ENCODE measurements at places on chromosomes 2 and 18.

DNA sequence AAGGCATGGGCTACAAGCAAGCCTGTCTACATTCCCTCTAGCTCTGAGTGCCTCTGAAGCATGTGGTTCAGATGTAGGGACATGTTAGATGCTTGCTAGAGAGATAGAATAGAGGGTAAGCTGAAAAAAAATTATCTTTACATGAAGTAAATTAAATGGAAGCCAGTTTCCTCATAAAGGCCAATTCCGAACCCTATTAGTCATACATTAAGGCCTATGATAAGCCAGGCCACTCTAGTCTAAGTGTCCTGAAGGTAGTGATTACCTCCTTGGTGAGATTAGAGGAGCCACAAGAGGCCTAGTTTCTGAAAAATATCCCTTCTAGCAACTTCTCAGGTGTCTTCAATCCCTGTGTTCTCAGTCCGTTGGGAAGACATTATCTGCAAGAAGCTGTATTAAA, 72.4 kb upstream of the NPAS2 start:
- DNase-seq, result no peak

GRCh38 chr2:228871012-228871411, 400.1 kb downstream of the PID1 start:
- no peak for DNase-seq

DNA sequence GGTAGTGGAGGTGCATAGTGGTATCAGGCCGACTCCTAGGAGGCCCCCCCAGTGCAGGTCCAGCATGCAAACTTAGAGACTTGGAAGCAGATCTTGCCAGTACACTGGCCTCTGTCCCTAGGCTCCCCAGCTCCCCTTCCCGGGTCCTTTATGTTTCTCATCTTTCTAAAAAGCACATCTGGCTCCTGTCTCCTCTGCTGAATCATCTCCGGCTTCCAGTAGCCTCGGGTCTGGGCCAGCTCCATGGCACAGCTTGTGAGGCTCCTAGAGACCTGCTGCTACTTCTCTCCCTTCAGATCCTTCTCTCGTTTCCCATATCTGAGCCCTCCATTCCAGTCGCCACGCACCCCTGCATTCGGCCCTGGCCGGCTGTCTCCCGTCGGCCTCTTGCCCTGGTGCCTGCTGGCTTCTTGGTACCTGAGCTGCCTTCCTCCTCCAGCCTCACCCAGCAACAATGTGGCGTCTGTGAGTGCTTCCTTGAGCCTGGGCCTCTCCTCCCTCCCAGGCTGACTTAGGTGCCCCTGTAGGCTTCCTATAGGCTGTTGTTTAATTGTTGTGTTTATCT, 6.6 kb downstream of the TRAF3IP1 start:
- no peak for DNase-seq

DNA sequence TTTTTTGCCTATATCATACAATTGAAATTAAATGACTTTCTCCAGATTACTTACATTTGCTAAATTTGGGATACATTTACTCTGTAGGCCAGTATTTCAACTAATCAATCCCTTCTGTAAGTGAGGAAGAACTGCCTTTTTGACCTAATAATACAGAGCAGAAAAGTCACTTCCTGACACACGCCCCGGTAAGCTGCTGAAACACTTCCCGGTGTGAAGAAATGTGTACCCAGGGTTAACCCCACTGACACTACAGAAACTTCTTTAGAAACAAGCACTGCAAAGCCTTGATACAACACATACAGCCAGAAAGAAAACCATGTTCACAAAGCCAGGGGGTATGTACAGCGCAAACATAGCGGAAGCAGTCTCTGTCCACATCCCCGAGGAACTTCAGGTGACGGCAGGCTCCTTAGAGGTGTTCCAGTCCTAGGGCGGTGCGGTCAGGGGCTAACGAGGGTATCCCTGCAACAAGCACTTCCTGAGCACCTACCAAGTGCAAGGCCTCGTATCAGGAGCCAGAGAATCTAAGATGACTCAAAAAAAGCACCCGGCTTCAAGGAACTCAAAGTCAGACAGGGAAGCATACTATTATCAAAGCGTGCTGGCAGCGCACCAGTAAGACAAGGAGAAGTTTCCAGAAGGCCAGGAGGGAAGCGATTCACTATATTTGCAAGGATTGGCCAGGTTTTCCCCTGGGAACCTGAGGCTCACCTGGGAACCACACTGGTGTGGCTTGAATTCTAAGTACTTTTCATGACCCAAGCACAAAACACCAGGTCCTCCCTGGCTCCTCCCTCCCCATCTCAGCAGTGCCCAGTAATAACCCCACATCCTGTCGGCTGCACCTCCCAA, 46.6 kb downstream of the ZNF516 start:
- no peak for DNase-seq

DNA sequence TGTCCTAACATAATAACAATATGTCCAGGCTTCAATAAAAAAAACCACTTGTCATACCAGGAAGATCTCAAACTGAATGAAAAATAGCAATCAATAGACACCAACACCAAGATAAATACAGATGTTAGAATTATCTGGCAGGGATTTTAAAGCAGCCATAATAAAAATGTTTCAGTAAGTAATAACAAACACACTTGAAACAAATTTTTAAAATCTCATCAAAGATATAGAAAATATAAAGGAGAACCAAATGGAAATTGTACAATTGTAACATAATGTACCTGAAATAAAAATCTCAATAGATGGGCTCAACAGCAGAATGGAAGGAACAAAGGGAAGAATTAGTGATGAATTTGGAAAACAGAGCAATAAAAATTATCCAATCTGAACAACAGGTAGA, 128.1 kb downstream of the LYPD6 start:
- no peak for DNase-seq

DNA sequence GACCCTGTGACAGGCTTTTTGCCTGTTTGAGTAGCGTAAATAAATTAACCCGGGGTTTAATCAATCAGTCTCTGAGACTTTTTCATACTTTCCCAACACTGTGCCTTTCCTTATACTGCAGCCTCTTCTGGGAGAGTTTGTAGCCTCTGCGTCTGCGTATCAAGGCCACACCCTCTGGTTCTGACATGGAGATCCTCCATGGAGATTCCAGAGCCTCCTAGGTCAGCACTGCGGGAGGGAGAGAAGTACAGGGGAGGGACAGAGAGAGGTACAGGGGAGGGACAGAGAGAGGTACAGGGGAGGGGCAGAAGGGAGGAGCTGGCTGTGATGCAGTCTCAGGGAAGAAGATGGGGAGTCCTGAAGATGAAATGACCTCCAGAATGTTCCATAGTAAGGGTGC, 166.0 kb downstream of the ARL4C start:
- DNase-seq, result no peak

DNA sequence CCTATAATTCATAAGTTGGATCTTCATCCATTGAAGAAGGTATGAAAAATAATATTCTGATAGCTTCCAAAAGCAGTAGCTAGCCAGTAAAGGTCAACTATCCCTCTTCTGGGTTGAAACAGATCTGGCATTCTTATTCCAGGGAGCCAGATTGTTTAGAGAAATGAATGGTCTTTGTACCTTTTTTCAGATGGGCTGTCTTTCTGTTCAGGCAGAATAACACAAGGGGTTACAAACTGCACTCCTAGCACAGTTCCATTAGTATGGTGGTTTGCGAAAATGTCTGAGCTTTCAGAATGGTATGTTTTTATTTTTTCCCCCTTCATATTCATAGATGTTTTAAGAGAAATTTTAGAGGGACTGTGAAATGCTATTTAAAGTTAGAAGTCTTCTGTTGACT, 47.5 kb upstream of the TMEM178A start:
- DNase-seq, result no peak

- no peak for DNase-seq
Measured at GRCh38 chr2:68083346-68083745, 20.5 kb upstream of the C1D start.

GRCh38 chr18:62634979-62635630, 80.2 kb upstream of the PHLPP1 start:
- DNase-seq, result no peak

GRCh38 chr2:226892729-226893128, 56.9 kb downstream of the RHBDD1 start:
- DNase-seq, result no peak

- no peak for DNase-seq
Measured at GRCh38 chr2:27993402-27993787, 102.9 kb downstream of the BABAM2 start.

GRCh38 chr2:9549420-9549819, 6.2 kb downstream of the ADAM17 start:
- DNase-seq, result no peak

DNA sequence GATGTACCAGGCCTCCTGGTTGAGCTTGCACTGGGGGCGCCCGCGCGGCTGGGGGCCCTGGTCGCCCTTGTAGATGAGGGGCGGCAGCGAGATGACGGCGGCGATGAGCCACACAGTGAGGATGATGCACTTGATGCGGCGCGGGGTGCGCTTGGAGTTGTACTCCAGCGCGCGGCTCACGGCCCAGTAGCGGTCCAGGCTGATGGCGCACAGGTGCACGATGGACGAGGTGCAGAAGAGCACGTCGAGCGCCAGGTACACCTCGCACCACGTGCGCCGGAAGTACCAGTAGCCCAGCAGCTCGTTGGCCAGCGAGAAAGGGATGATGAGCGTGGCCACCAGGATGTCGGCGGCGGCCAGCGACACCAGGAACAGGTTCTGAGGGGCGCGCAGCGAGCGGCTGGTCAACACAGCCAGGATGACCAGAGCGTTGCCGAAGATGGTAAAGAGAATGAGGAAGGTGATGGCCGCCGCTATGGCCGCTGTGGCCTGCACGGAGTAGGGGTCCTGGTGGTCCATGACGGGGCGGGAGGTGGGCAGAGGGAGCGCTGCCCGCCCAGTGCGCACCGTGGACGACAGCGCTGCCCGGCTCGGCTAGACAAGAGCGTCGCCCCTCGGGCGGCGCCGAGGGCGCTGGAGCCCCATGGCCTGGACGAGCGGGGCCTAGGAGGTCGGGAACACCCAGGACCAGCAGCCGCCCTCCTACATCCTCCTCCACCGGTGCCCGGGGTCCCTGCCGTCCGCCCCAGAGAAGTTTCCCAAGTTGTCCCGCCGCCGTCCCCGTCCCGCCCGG, 544 bp downstream of the ADRA2B start:
- DNase-seq, result no peak

- DNase-seq, result no peak
Measured at GRCh38 chr2:111669928-111670695, 213.9 kb downstream of the ANAPC1 start.

- DNase-seq, result no peak
Measured at GRCh38 chr2:1791006-1791605, 46.8 kb upstream of the PXDN start.

GRCh38 chr2:51505533-51505932, 473.6 kb upstream of the NRXN1 start:
- no peak for DNase-seq

DNA sequence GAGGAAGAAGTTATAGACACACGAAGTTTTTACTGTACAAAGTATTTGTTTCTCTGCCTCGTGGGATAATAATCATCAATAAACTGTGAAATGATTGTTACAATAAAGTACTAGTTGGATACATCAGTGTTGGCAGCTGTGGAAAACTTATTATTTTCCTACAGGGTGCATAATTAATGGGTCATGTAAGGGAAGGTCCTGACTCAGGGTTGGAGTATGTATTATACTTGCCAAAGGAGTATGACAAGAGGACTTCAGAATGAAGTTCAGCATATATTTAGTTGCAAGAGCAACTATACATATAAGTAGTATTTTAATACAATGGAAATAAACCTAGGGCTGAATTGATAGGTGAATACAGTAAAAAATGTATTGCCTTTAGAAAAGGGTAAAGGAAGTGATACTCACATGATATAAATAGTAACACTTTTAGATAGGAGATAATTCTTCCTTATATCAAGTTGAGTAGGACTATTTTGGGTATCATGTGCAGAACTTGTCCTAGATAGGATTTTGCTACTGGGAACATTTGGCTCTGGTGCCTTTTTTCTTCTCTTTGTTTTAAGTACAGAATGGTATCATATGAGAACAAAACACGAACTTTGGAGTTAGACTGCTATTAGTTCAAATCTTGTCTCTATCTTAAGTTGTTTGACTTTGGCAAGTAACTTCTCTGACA, 79.1 kb downstream of the PLCL1 start:
- DNase-seq, result no peak

GRCh38 chr18:74976331-74976909, 232.5 kb downstream of the PTGR3 start:
- DNase-seq, result no peak

DNA sequence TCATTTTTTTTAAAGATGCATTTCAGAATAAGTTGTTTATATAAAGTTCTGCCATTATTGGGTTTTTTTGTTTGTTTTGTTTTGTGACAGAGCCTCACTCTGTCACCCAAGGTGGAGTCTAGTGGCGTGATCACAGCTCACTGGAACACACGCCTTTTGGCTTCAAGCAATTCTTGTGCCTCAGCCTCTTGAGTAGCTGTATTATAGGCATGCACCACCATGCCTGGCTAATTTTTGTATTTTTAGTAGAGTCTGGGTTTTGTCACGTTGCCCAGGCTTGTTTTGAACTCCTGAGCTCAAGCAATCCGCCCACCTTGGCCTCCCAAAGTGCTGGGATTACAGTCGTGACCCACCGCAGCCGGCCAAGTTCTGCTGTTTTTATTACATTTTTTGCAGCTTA, 72.3 kb downstream of the R3HDM1 start:
- DNase-seq, result no peak

DNA sequence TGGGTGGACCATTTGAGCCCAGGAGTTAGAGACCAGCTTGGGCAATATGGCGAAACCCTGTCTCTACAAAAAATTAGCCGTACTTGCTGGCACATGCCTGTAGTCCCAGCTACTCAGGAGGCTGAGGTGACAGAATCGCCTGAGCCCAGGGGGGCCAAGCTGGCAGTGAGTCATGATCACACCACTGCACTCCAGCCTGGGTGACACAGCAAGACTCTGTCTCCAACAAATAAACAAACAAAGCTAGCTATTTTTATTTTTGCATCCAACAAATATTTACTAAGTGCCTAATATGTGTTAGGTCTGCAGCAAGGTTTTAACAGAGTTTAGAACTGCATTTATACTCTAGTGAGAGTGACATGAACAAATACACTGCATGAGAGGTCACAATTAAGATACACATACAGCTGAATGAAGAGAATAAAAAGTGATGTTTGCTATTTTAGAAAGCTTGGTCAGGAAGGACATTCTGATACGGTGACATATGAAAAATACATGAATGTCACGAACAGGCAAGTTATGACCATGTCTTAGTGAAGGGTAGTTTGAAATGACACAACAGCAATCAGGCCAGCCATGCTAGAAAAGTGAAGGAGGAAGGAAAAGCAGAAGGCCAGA, 83.2 kb upstream of the FRZB start:
- DNase-seq, result no peak

GRCh38 chr2:134370655-134371445, 117.0 kb downstream of the MGAT5 start:
- DNase-seq, result no peak

- DNase-seq, result no peak
Measured at GRCh38 chr2:215685238-215685990, 249.5 kb upstream of the FN1 start.

- DNase-seq, result no peak
Measured at GRCh38 chr2:205612636-205613035, 69.7 kb upstream of the NRP2 start.

Measured in stimulated activated CD4-positive, alpha-beta T cell treated with anti-CD3 and anti-CD28 coated beads, Interleukin-1b, Interleukin-23, amount 100 ng/mL, for 1 hour (primary cell).